CD8-positive, alpha-beta memory T cell (primary cell): ENCODE measurements at places on chromosomes 16 and 17. TPM values are rescaled to one million over a fixed set of nuclear protein-coding genes. Genes with fewer than 3 reads are reported as not detected.

- DNase-seq, result no peak
These were observed 98.4 kb upstream of the DNAH9 start for GRCh38 chr17:11499881-11500280.

GRCh38 chr16:89319886-89320781, 102.6 kb downstream of the ZNF778 start:
- no peak for DNase-seq

SLFN12 gene
- 7.9 TPM for total RNA-seq

DNA sequence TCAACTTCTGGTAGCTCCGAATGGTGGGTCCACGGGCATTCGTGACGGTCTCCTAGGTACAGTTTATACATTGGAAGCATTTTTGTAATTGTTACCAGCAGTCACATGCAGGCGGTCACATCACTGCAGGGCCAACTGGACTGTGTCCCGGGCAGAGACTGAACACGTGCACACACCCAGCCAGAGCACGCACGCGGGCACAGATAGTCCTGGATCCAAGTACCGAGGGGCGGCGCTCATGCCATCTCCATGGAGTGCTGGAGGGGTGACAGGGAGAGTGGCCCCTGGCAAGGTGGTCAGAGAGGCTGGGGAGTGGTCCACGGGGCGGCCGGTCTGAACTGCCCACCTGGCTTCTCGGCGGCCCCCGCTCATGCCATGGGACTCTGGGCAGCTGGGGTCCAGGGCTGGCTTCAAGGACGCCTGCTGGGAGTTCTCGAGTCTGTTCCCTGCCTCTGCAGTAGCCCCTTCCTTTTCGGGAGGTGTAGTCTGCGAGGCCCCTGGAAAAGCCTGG, 34.2 kb downstream of the BAIAP2 start:
- no peak for DNase-seq

DNA sequence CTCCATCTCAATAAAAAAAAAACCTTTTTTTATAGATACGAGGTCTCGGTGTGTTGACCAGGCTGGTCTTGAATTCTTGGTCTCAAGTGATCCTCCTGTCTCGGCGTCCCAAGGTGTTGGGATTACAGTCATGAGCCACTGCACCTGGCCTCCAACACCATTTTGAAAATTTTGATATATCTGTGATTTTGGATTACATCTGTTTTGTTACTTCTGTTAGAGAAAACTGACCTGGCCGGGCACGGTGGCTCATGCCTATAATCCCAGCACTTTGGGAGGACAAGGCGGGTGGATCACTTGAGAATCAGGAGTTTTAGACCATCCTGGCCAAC, 18.6 kb downstream of the RMI2 start:
- DNase-seq, result no peak

- DNase-seq, result no peak
These were observed 148.9 kb downstream of the MRTFB start for GRCh38 chr16:14219983-14220382.

- DNase-seq, result no peak
These were observed 108.5 kb downstream of the ZNF778 start for GRCh38 chr16:89325861-89326471.

MGAT5B gene
- total RNA-seq, result 0.40 TPM

DNA sequence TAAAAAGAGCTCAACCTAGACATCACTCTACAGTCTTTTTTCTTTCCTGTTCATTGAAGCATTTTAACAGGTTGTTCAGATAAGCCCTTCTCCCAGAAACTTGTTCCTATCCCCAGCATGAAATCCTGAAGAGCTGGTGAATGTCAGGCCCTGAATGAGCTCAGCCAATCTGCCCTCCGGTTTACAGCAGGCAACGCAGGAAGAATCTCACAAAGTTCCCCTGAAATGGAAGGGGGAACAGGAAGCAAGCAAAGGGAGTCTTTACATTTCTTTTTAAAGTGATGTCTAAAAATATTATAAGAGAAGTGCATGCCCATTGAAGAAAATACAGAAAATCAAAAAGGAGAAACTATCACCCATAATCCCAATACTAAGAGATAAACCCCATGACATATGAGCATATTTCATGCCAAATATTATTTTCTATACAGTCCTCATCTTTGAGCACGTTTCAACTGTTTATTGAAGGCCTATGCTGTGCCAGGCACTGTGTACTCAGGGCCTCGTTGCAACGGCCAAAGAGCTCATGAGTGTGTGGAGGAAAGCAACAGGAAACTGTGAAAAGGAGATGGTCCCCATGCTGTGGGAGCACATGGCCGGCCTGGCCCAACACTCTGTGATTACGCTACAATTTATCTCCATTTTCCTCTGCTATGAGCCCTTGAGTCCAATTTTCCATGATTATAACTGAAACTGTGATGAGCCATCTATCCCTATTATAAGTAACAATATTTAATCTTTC, 5.7 kb downstream of the TK2 start:
- DNase-seq, result no peak

DNA sequence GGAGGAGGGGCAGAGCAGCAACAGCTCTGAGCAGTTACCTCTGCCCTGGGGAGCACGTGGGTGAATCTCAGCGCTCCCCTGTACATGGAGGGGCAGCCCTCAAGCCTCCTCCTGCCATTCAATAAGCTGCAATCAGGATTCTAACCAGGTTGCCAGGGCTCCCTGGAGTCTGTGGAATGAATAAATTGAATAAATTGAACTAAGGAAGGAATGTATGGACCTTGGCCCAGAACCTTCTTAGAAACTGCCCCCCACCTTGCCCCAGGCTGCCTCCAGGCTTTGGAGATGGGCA, 1.6 kb upstream of the CDH16 start:
- no peak for DNase-seq

DNA sequence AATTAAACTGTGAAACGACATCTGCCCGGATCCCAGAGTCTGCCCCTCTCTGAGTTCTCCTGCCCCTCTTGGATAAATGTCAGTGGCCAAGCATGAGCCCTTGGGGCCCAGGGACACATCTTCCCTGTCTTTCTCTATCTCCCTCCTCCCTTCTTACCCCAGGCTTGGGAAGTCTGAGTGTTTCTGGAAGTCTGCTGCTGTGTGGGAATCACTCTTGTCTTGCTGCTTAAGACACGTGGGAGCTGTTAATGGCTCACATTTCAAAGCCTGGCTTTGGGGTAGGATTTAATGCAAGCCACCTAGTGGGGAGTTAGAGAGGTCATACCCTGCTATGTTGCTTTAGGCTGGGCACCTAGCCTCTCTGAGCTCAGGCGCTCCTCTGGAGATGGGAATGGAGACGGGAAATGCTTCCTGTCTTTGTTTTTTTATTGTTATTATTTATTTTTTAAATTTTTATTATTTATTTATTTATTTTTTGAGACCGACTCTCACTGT, 218.5 kb upstream of the CIBAR2 start:
- DNase-seq, result no peak

DNA sequence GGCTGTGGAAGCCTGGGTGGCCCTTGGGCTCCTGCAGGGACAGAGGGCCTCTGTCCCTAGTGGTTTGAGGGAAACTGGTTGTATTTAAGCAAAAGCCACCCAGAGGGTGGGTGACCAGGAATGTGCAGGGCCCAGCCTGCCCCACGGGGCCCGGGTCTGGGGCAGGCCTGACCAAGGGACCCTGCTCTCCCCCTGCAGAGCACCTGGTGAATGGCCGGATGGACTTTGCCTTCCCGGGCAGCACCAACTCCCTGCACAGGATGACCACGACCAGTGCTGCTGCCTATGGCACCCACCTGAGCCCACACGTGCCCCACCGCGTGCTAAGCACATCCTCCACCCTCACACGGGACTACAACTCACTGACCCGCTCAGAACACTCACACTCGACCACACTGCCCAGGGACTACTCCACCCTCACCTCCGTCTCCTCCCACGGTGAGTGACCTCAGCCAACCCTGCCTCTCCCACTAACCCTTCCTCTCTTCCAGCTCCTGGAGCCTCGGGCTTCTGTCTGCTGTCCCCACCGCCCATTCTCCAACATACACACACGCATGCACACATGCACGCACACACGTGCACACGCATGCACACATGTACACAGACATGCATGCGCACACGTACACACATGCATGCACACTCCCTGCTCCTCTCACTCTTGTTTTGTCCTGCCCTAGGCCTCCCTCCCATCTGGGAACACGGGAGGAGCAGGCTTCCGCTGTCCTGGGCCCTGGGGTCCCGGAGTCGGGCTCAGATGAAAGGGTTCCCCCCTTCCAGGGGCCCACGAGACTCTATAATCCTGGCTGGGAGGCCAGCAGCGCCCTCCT, 10.4 kb downstream of the GALK1 start:
- DNase-seq, result no peak

GPRC5C gene
- total RNA-seq, result not detected

DNA sequence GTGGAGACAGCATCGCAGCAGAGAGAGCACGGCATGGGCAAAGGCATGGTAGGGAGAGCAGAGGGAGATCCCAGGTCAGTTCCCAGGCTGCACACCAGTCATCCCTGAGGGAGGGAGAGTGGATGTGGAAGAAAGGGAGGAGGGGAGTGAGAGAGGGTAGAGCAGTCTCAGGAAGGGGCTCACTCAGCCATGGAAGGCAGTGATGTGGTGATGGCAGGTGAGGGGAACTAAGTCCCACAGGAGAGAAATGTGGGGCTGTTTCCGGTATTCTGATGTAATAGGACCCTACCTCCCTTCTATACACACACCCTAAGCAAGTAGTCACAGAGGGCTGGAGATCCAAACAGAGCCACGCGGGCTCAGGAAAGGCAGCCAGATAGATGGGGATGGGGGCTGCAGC, 500.3 kb upstream of the CDH11 start:
- no peak for DNase-seq

- no peak for DNase-seq
These were observed 30.0 kb downstream of the AXIN2 start for GRCh38 chr17:65531256-65532100.

DNA sequence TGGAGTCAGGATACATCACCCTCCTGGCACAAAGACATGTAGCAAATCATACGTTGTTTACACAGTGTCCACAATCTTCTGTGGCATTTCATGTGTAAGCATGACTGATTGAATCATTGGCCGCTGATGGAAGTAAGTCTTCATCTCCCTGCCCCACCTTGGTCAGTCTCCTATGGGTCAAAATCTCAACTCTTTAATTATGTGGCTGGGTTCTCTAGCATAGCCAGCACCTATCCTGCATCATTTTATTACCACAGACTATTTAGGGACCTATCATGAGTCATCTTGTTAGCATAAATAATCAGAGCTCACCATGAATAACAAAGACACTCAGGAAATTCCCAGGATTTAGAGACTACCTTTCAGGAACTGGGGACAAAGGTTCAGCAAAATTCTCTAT, 15.9 kb downstream of the TANC2 start:
- DNase-seq, result no peak

DNA sequence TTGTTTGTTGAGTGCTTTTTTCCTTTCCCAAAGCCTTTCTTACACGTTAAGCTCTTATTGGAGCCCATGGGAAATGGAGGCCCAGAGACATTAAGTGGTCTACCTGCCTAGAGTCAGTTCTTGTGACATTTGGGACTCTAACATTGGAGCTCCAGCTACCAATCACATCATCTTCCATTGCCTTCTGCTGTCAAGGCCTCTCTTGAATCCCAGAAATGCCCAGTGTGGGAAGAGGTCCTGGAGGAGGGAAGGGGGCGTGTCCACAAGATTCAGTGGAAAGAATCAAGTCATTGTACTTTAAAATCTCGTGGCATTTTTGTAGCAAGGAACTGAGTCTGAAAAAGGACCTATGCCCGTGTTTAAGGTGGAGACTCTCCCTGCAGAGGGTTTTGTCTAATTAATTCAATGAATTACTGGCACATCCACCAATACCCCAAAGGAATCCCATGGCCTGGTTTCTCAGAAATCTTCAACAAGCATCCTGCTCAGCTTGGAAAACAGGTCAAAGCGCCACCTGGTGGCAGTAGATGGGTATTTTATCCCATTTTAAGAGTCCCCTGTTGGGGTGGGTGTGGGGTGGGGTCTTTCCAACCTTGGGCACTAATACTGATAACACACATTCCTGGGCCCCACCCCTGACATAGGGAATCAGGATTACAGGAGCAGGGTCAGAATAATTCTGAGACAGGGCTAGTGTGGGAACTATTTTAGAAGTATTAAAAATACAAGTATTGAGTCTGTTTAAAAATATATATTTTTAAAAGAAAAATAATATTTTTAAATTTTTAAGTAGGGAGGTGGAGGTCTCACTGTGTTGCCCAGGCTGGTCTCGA, 24.6 kb downstream of the GPT2 start:
- peak; percentile 31 for DNase-seq

DNA sequence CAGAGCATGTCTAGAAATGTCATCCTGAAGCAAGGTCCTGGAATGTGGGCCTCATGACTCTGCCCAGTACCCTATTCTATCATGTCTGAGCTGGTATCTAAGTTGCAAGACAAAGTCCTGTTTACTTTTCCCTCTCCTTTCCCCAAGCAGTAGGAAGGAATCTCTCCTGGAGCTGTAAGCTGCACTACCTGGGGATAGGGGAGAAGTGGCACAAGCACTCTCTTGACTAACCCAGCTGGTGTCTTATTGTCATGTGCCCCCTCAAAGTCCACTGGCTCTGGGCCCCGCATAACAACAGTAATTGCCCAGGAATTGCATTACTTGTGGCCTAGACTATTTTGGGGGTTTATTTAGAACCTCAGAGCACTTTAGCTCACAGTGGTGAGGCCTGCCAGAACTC, 1366.3 kb upstream of the GOT2 start:
- DNase-seq, result no peak

- DNase-seq, result no peak
These were observed 6.4 kb downstream of the GPATCH8 start for GRCh38 chr17:44496815-44497214.

DNA sequence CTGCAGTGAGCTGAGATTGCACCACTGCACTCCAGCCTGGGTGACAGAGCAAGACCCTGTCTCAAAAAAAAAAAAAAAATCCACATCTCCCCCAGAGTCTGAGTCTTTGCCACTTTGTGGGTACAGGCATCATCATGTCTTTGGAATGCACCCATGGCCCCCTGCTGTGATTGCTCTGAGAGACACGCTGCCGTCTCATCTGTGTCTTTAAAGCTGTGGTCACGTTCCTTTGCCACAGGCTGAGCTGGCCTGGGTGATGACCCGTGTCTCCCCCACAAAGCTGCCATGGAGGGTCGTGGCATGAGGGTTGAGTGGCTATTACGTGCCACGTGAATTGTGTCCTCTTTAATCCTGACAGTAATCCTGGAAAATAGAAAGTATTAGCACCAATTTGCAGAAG, 20.2 kb downstream of the CRISPLD2 start:
- no peak for DNase-seq
